NCI-H1417 (cell line): ENCODE measurements at places on chromosomes 2 and 18.

DNA sequence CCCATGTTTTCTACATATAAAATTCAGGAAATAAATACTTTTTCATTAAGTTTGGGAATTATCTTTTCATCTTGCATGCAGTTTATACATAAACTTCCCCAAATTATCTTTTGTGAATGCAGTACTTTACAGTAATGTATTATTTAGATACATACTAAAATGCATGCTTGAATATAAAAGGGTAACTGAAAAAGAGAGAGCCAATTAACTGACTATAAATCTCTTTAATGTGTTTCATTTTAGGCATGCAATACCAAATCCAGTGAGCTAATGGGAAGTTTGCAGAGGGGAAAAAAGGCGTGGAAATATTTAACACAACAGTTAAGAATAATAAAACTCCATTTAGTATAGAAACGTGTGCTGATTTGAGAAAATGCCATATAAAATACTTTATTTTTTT, 39.2 kb downstream of the COL4A4 start:
- no peak for DNase-seq

- no peak for DNase-seq
Observed at GRCh38 chr18:36610661-36611060, 218.1 kb downstream of the TPGS2 start.

- DNase-seq = no peak
Observed at GRCh38 chr2:81648370-81648769, 1343.8 kb upstream of the LRRTM1 start.

DNA sequence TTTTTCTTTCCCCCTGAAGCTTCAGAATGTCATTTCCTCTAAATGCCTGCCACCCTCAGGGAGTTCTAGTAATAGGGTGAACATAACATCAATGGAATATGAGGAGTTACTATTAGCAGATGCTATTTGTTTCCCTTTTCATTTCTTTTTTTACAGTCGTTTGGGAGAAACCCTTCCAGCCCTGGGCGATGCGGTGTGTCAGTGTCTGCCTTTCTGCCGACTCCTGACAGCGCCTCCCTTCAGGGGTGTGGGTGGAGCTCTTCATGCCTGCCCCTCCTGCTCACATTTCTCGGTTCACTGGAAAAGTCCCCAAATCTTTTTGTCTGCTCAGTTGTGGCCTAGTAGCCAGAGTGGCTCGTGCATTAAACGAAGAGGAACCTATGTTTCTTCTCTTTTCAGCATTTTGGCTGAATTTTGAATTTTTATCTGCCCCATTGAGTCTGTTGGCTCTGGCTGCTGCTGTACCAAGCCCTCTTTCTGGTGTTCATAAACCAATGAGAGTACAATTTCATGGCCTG, 72.3 kb downstream of the FMNL2 start:
- DNase-seq = no peak

- peak; percentile 71 for DNase-seq
Observed at GRCh38 chr18:55585920-55586561, 2.0 kb downstream of the TCF4 start.

GRCh38 chr2:191128172-191128910, 22.5 kb downstream of the STAT4 start:
- no peak for DNase-seq

DNA sequence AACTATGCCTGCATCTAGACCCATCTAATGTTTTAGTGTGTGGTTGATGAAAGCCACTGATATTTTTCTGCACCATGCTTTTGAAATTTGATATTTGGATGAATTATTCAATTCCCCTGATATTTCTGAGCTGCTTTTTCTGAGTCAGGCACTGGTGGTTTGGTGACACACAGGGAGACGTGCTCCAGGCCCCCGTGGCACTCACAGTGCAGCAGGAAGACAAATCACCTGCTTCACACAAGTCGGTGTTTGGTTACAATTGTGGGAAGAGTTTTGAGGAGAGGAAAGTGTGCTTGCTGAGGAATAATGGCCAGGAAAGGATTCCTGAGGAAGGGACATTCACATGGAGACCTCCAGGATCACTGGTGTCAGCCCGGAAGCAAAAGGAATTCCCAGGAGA, 179.7 kb downstream of the ACKR3 start:
- DNase-seq = no peak

DNA sequence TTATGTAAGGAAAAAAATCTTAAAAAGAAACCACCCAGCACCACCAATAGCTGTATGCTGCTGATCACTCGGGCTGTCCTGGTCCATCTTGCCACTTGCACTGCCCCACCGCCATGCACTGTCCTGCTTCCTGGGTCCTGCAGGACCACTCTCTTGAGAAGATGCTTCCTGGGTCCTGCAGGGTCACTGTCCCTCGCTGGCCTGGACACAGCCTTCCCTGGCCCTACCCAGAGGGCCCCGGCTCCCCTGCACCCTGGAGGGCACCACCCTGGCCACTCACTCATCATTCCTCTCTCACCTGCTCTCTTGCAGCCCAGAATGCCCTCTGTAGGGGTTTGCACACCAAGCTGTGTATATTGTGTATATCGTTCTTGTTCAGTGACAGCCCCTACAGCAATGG, 2.4 kb upstream of the OTOS start:
- no peak for DNase-seq

DNA sequence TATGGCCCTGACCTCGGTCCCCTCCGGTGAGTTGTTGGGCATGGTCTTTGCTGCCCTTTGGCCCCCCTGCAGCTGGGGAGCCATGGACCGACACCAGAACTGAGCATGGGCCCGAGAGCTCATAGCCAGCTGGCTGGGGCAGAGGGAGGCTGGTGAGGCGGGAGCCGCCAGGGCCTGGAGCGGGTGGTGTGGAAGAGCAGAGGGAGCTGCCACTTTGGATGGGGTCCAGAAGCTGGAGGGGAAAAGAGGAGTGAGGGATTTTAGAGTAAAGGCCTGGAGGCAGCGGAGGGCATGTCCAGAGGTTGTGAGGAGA, 16.5 kb upstream of the CNNM3 start:
- DNase-seq = no peak

DNA sequence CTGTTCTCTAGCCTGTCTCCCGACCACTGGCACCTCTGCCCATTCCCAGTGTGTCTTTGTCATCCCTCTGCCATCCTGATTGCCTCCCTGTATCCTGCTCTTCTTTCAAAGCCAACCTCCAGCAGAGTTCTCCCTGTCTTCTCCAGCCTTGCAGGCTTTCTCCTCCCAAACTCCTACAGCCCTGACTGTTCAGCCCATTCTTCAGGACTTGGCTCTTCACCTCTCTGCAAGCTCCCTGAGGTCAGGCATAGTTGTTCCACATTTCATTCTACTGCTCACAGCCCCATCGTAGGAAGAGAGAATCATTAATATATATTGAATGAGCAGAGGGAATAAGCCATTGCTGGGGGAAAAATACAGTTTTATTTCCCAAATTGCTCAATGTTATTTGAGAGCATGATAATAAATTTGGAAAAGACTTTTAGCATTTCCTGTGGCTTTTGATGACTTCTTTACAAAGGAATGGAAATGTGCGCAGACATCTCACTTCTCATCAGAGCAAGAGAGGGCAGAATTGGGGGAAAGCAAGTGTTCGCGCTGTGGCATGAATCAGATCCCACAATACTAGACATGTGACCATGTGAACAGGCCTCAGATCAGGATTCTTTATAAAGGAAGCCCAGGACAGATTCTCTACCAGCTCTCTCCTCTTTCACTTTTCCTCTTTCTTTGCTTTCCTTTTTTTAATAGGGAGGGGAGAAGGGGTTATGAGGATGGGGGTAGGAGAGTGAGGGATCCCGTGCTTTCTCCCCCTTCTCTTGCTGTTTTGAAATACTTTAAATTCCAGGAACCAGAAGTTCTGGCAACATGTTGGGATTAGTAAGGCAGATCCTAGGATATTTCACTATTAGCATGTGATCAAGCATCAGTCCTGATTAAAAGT, 37.4 kb downstream of the EPAS1 start:
- DNase-seq = no peak

- DNase-seq = no peak
Observed at GRCh38 chr18:72180689-72181088, 363.5 kb downstream of the CBLN2 start.

- DNase-seq = no peak
Observed at GRCh38 chr2:225773148-225773547, 373.6 kb downstream of the NYAP2 start.

- DNase-seq = no peak
Observed at GRCh38 chr2:159140070-159140769, 146.3 kb downstream of the WDSUB1 start.

- DNase-seq = no peak
Observed at GRCh38 chr2:52959801-52960200, 807.8 kb upstream of the CHAC2 start.
